ENCODE measurements at places on chromosomes 3 and 15.

DNA sequence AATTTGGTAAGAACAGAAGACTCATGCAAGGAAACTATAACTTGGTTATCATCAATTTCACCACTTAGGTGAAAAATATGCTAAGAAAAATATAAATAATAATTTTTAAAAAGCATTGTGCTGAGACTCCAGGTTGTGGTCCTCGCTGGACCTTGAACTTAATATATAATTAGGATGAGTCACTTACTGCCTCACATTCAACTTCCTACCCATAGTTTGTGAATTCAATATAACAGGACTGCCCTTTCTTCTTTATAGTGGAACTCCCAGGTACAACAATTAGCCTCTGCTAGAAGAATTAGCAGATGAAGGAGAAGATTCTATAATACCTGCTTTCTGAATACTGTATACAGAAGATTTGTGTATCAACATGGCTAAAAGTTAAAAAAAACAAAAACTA is 149.1 kb upstream of the SPRED1 start:
- no peak for DNase-seq

DNA sequence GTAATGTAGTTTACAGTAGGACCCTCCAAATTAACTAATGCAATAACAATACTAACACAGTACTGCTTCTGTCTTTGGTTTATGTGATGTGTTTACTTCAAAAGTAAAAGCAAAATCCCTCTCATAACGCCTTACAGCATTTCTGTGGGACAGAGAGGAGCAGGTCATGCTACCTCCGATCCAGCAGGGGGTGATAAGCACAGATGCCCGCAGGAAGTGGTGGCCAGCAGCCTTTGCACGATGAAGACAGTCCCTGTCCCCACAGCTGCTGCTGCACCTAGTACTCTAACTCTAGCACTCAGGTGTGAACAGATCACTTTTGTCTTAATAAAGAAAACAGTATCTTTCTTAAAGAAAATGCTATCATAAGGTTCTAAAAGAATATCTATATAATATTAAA is 38.3 kb downstream of the ANO10 start:
- no peak for DNase-seq

GRCh38 chr3:122694966-122695365 is 14.3 kb downstream of the PARP14 start:
- DNase-seq: no peak

DNA sequence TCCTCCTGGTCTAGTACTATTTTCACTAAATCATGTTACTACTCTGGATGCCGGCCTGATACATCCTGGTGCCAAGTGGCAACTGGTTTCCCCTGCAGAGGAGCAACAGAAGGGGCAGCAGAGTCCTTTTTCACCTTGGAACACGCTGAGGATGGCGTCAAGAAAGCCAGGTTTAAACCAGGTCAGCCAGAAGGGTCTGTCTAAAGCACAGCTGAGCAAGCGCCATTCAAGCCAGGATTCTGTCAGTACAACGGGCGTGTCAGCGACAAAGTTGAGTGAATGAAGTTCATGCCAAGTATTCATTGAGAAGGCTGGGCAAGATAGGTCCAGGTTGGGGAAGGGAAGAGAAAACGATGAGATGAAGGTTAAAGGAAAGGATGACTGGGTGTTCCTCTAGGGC is 88.2 kb downstream of the FBN1 start:
- no peak for DNase-seq

DNA sequence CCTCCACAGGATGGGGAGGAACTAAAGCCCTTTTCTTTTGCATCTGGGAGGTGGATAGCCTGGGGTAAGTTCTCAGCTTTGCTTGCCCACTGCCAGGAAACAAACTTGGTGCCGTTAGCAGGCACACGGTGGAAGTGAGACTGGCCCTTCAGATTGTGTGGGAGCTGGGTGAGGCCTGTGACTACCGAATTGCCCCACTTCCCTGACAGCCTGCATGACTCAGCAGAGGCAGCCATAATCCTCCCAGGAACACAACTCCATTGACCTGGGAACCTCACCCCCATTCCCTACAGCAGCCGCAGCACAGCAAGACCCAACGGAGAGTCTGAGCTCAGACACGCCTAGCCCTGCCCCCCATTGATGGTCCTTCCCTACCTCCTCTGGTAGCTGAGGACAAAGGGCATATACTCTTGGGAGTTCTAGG is 282.6 kb downstream of the KLF13 start:
- DNase-seq: no peak

DNA sequence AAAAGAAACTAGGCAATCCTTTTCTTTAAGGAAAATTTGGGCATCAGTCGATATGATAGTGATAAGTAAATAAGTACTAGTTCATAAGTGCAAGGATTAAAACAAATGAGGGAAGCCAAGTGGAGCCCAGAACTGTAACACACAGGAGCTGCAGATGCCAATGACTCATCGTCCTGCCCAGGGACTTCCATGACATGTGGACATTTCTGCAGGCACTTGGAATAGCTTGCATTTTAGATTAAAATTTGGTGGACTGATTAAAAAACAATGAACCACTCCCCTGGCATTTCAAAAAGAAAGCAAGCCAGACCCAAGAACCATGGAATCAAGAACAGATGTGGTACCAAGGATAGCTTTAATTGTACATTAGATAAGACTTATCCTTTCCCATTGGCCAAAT is 2.9 kb downstream of the SAMD7 start:
- DNase-seq: no peak

GRCh38 chr3:183824761-183825455 is 469 bp downstream of the MAP6D1 start:
- no peak for DNase-seq

DNA sequence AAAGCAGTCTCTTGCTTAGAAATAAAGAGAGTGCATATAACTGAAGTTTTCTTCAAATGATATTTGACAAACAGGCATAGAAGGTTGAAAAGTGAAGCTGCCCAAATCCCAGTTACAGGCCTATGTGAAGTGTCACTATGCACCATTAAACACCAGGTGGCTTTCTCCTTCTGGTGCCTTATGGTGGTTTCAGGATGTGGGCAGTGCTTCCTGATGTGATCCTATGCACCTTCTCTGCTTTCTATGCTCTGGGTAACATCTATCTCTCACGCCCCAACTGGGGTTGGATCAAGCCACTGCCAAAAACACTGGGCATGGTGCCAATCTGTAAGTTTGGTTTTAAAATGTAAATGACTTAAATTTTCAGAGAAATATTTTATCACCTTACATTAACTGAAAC is 744.7 kb downstream of the TUSC7 start:
- no peak for DNase-seq

GRCh38 chr3:66083784-66084213 is 45.1 kb upstream of the MAGI1 start:
- DNase-seq: no peak

DNA sequence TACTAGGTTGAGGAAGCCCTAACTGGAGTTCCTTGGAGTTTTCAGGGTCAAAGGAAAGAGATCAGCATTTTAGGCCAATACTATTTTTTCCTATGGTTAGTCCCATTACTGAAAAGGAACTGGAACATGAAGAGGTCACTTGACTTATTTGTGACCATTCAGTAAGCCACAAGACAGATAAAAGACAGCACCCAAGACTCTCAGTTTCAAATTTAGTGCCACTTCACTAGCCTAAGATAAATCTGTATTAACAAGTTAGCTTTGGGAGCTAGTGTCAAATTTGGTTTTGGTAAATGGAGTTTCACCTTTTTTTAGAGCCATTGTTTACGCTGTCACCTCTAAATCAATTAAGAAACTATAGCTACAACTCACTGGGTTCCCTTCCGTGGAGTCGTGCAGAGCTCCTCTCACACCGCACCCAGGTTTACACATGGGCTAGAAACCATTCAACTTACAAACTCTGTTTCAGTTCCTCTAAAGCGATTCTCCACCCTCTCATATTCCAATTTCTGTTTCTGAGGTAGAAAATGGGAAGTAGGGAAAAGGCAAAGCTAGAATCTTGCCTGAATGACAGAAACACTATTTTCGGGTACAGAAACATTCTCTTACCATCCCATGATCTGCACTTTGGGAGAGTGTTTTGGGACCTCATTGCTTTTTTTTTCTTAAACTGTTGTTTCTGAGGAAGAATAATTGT is 14.4 kb downstream of the CCDC32 start:
- no peak for DNase-seq

DNA sequence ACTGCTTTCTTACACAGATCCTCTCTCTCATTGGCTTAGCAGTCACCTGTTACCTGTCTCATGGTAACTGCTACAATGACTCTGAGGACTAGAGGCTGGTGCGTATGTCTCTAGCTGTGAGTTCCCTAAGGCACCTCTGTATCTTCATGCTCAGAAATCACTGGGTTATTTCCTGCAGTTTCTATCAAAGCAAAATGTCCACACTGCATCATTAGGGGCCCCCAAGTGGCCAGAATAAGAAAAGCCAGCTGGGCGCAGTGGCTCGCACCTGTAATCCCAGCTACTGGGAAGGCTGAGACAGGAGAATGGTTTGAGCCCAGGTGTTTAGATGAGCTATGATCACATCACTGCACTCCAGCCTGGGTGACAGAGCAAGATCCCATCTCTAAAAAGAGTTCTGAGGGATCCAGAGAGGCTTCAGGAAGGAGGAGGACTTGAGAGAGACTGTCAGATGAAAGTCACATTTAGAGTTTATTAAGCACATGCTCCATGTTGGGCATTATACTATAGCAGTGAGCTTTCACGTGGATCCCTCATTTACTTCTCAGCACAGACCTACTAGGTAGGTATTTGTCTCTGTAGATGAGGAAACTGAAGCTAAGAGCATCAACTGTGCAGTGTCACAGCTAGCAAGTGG is 2.3 kb upstream of the VPS18 start:
- no peak for DNase-seq

DNA sequence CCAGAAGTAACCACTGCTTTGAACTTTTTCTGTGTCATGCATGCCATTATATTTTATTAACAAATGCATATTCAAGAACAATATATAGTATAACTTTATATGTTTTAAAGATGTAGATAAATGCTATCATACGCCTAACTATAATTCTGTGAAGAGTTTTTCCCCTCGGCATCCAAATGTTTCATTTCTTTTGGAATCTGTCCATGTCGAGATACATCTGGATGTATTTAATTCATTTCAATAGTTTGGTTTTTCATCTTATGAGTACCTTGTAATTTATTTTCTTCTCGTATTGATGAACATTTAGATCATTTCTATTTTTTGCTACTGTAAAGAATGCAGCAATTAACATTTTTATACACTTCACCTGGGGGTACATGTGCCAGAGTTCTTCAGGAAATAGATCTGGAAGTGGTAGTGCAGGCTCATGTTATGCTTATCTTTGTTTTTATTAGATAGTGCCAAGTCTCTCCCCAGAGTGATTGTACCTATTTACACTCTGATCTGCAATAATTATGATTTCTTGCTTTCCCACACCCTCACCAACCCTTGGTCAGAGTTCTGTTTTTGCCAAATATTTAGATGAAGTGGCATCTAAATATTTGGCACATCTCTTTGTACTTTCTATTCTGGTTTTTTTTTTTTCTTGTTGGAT is 29.7 kb downstream of the USP13 start:
- DNase-seq: no peak

- DNase-seq: no peak
These were observed 29.6 kb upstream of the EHHADH start for GRCh38 chr3:185283374-185283935.

DNA sequence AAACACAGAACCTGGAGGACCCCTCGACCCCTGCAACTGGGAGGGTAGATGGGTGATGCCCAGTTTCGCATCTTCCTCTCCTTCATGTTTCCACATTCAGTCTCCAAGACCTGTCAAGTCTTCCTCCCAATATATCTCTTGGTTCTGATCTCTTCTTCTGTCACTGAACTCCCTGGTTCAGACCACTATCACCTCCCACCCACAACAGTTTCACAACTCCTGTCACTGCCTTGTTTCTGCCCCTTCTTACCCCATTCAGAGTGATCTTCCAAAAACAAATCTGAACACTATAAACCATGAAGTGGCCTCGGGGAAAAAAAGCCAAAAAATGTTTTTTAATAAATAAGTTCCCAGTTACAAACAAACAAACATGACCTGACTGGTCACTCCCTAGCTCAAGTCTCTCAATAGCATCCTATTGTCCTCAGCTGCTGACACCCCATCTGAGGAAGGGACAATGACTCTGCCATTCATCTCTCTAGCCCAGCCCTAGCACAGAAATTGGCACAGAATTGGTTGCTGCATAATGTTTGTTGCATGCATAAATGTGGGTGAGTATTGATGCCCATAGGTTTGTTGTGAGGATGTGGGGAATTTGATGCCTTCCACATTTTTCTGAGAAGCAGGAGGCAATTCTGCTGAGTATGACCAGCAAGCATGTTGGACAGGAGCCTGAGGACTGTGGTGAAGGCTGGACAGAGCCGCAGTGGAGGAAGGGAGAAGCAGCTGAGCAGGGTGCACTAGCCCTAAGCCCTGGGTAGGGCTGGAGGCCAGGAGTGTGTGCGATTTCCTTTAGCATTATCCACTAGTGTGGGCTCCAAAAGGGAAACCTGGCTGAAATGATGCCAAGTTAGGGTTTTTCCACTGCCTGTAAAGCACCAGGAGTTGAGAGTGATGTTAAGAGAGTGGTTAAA is 12.2 kb upstream of the XYLB start:
- no peak for DNase-seq

DNA sequence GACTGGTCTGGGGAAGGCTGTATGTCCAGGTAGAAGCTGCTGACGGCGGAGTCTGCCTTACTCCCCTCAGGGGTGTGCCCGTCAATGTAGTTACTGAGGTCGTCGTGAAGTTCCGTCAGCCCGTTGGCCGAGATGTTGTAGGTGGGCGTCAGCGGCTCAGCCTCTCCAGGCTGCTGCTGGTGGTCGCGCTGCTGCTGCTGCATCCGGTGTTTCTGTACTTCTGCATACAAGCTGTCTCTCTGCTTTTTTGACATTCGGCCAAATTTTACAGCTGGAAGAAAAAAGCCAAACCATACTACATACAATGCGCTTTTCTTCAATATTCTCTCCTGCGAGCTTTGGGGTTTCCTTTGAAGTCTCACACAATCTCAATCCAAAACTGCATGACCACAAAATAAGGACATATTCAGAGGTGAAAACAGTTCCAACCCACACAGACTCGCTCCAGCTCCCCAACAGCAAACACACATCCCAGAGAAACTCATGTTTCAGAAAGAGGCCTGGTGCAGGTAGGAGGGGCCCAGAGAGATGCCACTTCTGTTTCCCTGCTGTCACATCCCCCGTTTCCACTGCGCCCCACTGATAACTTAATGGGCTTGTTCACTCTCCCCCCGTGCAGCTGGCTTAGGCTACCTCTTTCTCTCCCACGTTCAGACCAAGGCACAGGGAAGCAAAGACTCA is 32.5 kb upstream of the ICE2 start:
- DNase-seq: no peak

GRCh38 chr3:169405076-169405475 is 258.4 kb downstream of the MECOM start:
- DNase-seq: no peak

DNA sequence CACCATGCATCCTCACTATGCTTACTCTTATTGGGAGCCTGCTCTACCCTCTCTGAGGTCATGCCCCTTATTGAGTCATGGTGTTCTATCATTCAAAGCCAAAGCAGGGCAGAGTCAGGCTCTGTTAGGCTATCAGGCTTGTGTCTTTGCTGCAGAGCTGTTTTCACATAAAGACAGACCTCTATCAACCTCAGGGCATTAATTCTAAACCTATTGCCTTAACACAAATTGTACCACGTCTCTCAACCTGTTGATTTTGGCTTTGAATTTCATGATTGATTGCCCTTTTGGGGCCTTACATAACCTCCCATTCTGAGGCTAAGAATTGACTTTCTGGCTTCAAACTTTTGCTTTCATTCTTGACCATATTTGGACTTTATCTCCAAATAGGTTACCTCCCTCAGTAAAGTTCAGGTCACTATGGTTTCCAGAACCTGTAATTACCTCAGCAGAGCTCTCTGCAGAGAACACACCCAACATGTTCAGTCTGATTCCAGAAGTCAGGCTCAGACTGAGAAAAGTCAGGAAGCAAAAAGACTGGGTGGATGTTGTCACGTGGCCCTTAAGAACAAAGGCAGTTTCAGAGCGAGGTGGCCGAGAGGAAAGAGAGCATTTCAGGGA is 221.4 kb upstream of the NANOGP8 start:
- no peak for DNase-seq
